ENCODE measurements at places on chromosomes 12 and 14.

DNA sequence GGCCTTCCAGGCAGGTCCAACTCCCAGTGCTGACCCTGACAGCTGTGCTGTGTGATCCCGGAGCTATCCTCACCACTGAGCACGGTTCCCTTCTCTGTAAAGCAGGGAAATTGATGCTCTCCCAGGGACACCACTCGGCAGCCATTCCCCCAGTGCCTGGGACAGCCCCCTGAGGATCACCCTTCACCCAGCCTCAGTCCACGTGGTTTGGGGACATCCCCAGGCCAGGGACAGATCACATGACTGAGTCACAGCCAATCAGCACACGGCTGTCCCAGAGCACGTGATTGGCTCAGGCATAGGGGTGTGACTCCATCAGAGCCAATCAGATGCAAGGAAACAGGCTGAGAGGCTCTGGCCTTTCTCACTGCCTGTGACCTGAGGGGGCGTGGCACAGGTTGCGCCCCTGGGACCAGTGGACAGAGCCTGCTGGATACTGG lies 68.8 kb upstream of the SFSWAP start:
- H3K27me3 ChIP-seq, result peaks cover 5% of the 10 kb centered on the region
- H3K27ac ChIP-seq, result no peak overlapping the region
- no peak overlapping the region for H3K4me3 ChIP-seq
- DNase-seq, result no peak

DNA sequence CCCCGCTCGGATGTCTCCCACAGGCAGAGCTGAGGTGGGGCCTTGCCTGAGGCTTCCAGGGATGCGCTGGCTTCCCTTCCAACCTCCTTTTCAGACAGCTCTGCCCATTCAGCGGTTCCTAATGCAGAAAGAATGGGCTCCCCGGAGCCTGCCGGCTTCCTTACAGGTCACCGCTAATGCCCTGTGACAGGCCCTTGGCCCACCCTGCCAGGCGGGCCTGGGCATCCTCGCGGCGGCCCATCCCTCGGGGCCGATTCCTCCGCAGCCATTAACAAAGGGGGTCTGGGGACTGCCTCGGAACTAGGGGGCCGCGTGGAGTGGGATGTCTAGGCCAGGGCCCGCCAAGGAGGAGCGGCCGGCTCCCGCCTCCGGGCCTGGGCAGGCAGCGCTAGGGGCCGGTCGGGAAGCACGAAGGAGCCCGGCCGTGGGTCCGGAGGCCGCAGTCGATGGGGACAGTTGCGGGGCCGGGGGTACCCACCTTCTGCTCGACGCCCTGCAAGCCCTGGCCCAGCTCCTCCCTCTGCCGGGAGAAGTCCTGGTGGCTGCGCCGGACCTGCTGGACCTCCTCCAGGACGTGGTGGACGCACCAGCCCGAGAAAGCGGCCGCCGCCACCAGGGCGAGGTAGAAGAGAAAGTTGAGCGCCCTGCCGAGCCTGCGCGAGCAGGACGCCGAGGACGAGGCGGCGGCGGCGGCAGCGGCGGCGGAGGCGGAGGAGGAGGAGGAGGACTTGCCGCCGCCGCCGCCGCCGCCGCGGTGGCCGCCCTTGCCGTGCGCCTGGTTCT lies 738 bp downstream of the CKAP4 start:
- peak; percentile 64 for DNase-seq
- H3K27ac ChIP-seq, result no peak overlapping the region
- no peaks in the 10 kb centered on the region for H3K27me3 ChIP-seq
- peak overlapping the region; percentile 76 for H3K4me3 ChIP-seq
- peaks cover 4% of the 10 kb centered on the region for H3K36me3 ChIP-seq

DNA sequence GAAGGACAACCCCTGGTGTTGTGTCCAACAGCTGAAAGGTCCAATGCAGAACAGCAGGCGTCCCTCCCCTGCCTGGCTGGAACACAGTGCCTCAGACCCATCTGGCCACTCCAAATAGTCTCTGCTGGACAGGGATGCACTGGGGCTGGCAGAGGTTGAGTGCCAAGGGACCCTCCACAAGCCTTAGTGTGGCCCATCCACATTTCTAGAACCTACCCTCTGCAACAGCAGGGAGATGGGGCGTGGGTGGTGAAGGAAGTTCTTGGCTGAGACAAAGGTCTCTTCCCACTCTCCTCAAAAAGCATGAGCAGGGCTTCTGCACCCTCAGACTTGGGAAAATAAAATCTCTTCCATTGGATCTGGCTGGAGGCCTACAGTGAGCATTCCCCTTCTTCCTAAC lies 36.5 kb downstream of the LTBP2 start:
- H3K36me3 ChIP-seq, result no peaks in the 10 kb centered on the region
- no peak overlapping the region for H3K27ac ChIP-seq
- H3K27me3 ChIP-seq, result peaks cover 10% of the 10 kb centered on the region
- no peak for DNase-seq
- no peak overlapping the region for H3K4me3 ChIP-seq
- H3K4me1 ChIP-seq, result peaks cover 2% of the 10 kb centered on the region

DNA sequence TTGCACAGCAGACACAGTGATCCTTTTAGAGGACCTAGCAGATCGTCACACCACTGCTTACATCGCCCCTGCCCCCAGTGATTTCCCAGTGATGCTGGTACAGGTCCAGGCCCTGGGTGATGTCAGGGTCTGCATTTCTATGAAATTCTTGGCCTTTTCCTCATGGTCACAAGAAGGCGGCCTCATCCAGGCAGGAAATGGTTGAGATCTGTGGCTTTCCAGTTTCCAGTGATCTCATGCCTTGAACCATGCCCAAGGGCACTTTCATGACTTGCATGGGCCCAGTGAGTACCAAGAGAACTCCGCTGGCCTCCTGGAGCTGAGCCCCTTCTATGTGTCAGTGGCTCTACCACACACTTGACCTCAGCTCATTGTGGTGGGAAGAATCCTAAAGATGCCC lies 41.9 kb upstream of the BDKRB2 start:
- no peak overlapping the region for H3K4me3 ChIP-seq
- H3K36me3 ChIP-seq, result no peaks in the 10 kb centered on the region
- DNase-seq, result no peak
- H3K27ac ChIP-seq, result no peak overlapping the region
- no peaks in the 10 kb centered on the region for H3K27me3 ChIP-seq
- peaks cover 4% of the 10 kb centered on the region for H3K4me1 ChIP-seq

GRCh38 chr12:94721173-94721572 lies 70.8 kb upstream of the TMCC3 start:
- no peak for DNase-seq
- no peak overlapping the region for H3K4me3 ChIP-seq
- peaks cover 20% of the 10 kb centered on the region for H3K4me1 ChIP-seq

DNA sequence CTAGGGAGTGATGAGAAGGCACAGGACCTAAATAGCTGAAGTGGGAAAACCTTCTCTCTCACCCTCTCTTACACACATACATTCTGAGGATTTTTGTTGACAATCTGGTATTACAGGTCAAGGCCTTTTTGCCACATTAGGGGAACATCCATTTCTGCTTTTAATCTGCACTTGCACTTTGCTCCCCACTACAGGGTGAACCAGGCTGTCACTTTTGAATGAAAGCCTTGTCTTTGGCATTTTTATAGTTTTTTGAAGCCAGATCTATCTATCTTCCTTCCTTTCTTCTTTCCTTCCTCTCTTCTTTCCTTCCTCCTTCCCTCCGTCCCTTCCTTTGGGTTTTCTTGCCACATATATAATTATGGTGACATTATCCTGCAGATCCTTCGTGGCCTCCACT lies 165.9 kb upstream of the OTX2 start:
- H3K36me3 ChIP-seq, result no peaks in the 10 kb centered on the region
- H3K27me3 ChIP-seq, result no peaks in the 10 kb centered on the region
- no peak for DNase-seq
- H3K27ac ChIP-seq, result no peak overlapping the region

DNA sequence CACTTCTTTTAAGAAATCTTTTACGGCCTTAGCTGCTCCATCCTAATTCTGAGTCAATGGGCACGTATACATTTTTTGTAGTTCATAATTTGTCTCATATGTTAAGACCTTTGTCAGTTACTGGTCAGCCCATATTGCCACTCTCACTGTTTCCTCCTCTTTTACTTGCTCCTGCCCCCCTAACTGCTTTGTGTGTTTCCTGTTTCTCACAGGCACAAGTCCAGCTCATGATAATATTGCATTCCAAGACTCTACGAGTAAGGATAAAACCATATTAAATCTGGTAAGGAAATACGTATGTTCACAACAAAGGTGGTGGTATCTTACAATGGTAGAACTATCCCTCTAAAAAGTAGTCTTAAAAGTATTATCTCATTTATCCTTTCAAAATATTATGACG lies 111.7 kb downstream of the DNAI7 start:
- DNase-seq, result no peak
- no peaks in the 10 kb centered on the region for H3K36me3 ChIP-seq

- H3K4me1 ChIP-seq, result no peaks in the 10 kb centered on the region
- DNase-seq, result no peak
- no peak overlapping the region for H3K4me3 ChIP-seq
- no peaks in the 10 kb centered on the region for H3K36me3 ChIP-seq
- H3K27ac ChIP-seq, result no peak overlapping the region
Observed at GRCh38 chr12:29053567-29053966, 95.5 kb upstream of the FAR2 start.

GRCh38 chr12:15688202-15688736 lies 100.9 kb downstream of the EPS8 start:
- H3K36me3 ChIP-seq, result no peaks in the 10 kb centered on the region
- H3K27me3 ChIP-seq, result peaks cover 2% of the 10 kb centered on the region
- no peak overlapping the region for H3K4me3 ChIP-seq

GRCh38 chr14:69879175-69880043 lies at the start of gene SMOC1:
Gene SMOC1 (plus strand): TSS chr14:69879416. CDS start chr14:69879679, 263 bp downstream.
- H3K4me3 ChIP-seq, result peak within 1 kb of the TSS; percentile 72
- H3K27ac ChIP-seq, result no peak within 1 kb of the TSS
- H3K27me3 ChIP-seq, result peaks cover 14% of the 10 kb centered on the region
- DNase-seq, result peak; percentile 75
- H3K4me1 ChIP-seq, result peaks cover 3% of the 10 kb centered on the region

DNA sequence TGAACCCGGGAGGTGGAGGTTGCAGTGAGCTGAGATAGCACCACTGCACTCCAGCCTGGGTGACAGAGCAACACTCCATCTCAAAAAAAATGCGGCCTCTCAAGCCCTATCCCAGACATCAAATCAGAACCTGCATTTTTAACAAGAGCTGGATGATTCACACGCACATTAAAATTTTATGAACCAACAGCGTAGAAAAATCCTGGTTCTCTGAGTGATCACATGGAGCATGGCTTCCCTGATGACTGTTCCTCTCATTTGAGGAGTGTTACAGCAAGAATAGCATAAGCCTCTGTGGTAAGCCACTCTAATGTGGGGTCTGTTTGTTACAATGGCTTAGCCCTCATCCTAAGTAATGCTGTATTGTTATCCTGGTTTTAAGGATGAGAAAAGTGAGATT lies 163.6 kb downstream of the BRMS1L start:
- H3K36me3 ChIP-seq, result no peaks in the 10 kb centered on the region
- no peak for DNase-seq
- no peak overlapping the region for H3K4me3 ChIP-seq

Measured in endothelial cell (in vitro differentiated cells).